SJSA1 (cell line): ENCODE measurements at places on chromosomes 2 and 18. TPM values are rescaled to one million over a fixed set of nuclear protein-coding genes. Genes with fewer than 3 reads are reported as not detected.

GRCh38 chr18:31685097-31686082 lies 1.0 kb upstream of the B4GALT6 start:
- peak; percentile 49 for DNase-seq

DNA sequence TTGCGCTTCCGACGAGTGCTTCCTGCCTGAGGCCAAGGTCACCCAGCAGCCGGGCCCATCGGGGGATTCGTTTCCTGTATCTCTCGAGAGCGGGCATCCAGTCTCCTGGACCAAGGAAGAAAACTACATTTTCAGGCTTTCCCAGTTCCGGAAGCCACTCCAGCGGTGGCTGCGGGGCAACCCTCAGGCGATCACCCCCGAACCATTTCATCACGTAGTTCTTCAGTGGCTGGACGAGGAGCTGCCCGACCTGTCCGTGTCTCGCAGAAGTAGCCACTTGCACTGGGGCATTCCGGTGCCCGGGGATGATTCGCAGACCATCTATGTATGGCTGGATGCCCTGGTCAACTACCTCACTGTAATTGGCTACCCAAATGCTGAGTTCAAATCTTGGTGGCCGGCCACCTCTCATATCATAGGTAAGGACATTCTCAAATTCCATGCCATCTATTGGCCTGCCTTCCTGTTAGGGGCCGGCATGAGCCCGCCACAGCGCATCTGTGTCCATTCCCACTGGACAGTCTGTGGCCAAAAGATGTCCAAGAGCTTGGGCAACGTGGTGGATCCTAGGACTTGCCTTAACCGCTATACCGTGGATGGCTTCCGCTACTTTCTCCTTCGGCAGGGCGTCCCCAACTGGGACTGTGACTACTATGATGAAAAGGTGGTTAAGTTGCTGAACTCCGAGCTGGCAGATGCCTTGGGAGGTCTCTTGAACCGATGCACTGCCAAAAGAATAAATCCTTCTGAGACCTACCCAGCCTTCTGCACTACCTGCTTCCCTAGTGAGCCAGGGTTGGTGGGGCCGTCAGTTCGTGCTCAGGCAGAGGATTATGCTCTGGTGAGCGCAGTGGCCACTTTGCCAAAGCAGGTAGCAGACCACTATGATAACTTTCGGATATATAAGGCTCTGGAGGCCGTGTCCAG lies 1.0 kb downstream of the MARS2 start:
- no peak for DNase-seq

DNA sequence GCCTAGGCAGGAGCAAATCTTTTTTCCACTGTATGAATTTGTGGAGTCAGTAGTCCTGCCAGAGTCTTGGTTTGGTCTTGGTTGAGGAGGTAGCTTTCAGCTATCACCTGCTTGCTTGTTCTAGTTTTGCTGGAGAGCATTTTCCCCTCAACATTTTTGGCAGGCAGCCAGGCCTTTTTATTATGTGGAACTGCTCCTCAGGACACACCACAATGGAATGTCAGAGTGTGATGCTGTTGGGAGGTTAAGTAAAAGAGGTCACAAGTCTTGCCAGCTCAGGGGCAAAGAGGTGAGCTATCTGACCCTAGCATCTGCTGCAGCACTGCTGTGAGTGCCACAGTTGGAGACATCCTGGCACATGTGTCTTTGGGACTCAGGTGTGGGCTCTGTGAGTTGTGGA lies 258.0 kb downstream of the CNTNAP5 start:
- no peak for DNase-seq

- DNase-seq = no peak
Observed at GRCh38 chr2:120831086-120831485, 95.4 kb downstream of the GLI2 start.

- no peak for DNase-seq
Observed at GRCh38 chr2:126781206-126781605, 117.5 kb upstream of the TEX51 start.

The UGT1A3 gene
- total RNA-seq = not detected in 2 replicates
